Cortex of kidney (tissue), 1 donor: ENCODE measurements at places on chromosomes 4 and X.
A peak's percentile ranks its signal among the peaks of the same experiment; 100 is the strongest.

- DNase-seq: no peak
Measured at GRCh38 chr4:3709846-3710441, 56.2 kb upstream of the ADRA2C start.

- DNase-seq: peak; percentile 27
Measured at GRCh38 chr4:120921456-120922380, 808 bp downstream of the PRDM5 start.

- DNase-seq: no peak
Measured at GRCh38 chr4:3241898-3242524, 6.9 kb upstream of the MSANTD1 start.

DNA sequence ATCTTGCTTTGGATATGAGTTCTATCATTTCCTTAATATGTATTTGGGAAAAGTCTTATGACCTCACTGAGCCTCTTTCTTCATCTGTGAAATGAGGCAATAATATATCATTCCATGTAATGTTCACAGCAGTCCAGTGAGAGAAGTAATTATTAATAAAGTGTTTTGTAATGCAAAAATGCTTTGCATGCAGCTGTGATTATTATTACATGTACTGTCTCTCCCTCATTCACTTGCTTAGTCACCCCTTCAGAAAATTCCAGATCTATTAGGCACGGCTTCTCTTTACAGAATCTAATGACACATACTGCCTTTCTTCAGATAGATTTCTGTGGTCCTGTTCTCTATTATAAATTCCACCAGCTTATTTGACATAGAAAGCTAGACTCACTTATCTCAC is 53.5 kb upstream of the FGF13 start:
- DNase-seq: no peak

GRCh38 chr4:176817204-176817603 is 24.5 kb upstream of the VEGFC start:
- DNase-seq: no peak

- no peak for DNase-seq
Measured at GRCh38 chr4:44493924-44494323, 45.3 kb upstream of the KCTD8 start.

- no peak for DNase-seq
Measured at GRCh38 chr4:186027405-186027804, 41.6 kb upstream of the TLR3 start.

DNA sequence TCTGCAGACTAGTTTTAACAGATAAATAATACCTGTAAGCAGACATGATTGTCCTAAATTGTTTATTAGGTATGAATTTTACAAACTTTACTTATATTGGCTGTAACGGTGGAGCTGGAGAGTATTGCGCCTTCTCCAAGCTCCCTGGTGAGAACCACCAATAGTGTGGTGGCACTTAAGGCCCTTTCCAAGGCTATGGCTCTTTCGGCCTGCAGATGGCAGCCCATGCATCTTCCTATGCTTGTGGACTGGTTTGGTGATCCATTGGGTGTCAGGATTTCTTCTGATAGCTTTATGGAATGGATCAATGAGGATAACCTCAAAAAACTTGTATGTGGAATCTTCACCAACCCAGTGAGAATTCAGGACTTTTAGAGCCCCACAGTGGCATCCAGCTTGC is 7.8 kb downstream of the LARP1B start:
- DNase-seq: no peak

DNA sequence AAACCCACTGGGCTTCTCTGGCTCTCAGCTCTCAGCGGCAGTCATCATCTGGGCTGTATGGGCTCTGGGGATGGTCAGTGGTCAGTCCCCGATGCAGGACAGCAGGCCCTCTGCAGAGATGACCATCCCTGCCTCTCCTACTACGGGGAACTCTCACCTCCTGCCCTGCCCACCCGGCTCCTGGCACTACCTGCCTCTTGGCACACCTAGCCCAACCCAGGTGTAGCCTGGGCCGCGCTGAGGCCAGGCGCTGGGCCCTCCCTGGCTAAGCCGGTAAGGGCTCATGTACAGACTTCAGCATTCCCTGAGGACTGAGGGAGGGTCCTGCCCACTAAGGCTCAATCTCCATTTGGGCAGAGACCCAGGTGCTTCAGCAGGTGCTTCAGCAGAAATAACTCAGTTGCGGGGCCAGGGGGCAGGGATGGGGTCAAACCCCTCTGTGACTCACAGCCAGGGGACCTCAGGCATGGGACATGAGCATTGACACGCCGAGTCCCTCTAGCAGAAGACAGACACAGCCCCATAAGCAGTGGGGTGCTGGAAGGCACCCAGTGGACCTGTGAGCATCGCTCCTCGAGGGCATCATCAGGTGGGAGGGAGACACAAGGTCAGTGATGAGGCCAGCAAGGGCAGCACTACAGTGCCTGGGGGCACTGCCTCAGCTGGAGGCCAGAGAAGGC is 71.0 kb downstream of the ACOX3 start:
- DNase-seq: no peak
